ENCODE measurements at places on chromosomes 3 and 15.

DNA sequence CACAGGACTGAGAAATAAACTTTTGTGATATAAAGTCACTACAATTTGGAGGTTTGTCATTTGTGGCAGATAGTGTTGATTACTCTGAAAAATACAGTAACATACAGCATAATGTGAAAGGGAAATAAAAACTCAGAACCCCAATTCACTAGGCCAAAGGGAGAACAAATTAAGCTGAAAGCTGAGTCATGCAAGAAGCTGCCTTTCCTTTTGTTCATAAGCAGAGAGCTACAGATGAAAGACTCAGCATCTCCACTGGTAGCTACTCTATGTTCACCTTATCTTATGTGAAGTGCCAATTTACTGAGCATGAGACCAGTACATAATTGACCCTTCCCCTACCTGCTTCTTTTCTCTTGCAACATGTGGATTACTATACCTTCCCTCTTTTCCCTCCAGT lies 19.3 kb upstream of the SLTM start:
- no peak for DNase-seq

DNA sequence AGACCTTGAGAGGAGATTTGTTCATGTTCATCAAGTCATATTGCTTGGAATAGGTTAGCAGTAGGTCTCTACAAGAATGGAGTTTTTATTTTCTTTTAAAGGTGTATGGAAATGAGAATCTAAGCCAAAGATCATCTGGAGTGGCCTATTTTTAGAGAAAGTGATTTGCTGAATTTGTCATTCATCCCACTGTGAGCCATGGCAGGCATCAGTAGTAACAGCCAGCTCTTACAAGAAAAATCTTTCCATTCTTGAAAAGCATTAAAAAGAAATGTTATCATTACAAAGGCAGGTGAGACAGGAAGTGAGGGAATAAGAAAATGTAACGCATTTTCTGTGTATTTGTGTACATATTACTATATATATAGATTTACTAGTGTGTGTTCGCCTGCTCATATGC lies 29.6 kb downstream of the STAC start:
- no peak for DNase-seq

- no peak for DNase-seq
These were observed 50.1 kb downstream of the CMSS1 start for GRCh38 chr3:99867594-99868310.

- no peak for DNase-seq
These were observed 273.6 kb downstream of the FOXP1 start for GRCh38 chr3:71309886-71310285.

DNA sequence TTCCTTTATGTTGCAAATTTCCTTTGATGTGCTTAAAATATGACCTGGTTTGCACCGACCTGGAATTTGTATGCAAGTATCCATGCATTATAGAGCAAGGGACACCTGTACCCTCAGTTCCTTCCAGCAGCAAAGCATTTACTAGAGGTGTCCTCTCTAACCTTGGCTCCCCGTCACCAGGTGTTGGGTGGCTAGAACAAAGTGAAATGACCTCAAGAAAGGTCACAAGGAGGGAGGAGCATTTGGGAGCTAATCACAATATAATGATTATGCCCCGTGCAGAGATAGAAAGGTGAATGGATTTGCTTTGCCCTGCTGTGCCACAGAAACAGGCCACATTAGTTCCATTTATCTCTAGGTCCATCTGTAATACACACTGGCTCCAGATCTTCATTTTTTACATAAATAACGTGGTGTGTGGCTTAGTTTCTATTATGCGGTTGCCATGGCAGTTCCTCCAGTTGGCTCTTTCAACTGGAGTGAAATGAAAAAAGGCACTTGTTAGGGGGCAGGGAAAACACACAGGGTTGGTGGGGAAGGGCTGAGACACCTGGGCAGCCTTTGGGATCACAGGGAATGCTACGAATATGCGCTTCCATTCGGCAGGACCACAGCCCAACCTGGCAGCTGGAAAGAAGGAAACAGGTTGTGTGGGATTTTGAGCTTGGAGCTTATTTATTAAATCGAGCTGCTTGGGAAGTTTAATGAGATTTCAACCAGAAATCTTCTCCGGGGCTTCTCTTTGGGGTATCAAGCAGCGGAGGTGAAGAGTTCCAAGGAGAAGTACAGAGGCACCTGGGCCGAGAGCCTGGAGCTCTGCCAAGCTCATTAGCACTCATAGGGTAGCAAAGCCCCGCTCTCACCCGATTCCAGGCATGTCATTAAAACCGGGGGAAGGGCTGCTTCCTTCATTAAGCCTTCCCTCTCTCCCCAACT lies 233.5 kb upstream of the ST8SIA2 start:
- DNase-seq: no peak

DNA sequence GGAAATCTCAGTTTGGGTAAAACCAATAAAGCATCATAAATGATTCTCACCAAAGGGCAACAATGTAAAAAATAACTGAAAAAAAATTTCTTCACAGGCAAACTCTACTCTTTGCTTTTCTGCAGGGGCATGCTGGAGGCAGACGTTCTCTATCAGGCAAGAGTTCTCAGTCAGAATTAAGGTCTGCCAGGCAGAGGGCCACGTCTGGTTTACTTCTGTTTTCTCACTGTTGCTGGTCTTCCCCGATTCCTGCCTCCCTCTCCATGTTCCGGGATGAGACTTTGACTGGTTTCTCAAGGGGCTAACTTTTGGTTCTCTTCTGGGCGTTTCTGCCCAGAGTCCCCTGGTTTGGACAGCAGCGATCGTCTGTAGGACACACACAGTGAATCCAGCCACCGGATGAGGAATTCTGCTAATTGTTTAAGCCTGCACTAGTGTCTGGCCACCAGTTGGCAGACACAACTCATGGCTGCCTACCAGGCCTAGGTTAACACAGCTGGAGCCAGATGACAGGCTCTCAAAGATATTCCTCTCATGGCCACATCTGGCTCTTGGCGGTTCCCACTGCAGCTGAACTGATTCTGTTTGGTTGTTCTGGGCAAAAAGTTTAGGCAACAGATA lies 273.1 kb downstream of the FOXP1 start:
- no peak for DNase-seq

Measured in cerebellar nuclear complex (tissue), 1 donor.